ENCODE measurements at places on chromosomes 16 and 17. TPM values are rescaled to one million over a fixed set of nuclear protein-coding genes. Genes with fewer than 3 reads are reported as not detected.

The CD300LB gene
- total RNA-seq, result not detected

The C17orf113 gene
- 0.23 TPM for total RNA-seq

The TADA2A gene
- total RNA-seq, result 28.8 TPM

The KRTAP9-8 gene
- not detected for total RNA-seq

The KRT36 gene
- not detected for total RNA-seq

The TNFRSF17 gene
- total RNA-seq, result not detected

All from HT1080 (cell line).